Fibroblast of skin of left quadriceps (primary cell): ENCODE measurements at places on chromosomes 1 and 21.

DNA sequence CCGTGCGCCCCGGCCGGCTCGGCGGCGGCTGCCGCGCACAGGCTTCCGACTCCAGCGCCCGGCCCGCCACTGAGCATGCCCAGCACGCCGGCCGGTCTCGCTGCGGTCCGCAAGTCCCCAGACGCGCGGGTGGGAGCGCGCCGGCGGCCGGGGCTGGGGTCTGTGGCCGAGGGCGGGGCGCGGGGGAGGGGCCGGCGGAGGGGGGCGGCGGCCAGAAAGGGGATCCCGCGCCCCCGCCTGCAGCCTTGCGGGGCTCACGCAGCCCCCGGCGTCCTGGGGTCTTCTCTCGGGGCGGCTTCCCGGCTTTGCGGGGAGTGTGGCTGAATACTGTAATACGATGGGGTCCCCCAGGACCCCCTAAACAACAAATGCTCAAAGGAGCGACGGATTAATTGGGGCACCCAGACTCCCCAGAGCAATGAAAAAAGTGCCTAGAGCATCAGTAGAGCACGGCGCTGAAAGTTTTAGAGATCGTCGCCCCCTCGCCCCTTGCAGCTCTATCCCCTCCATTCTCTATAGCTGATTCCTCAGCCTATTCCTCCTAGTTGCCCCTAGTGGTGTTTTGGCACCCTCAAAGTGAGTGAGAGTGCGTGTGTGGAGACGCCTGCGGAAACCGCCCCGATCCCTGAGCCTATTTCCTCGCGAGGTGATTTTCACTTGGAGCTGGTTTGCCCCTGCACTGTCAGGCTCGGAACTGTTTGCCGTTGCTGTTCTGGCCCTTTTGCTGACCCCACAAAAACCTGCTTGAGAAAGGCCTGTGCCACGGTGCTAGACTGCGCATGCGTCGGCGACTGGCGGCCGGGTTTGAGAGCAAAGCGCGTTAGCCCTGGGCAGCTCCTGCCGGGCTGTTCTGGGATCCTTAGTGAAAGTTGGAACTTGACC lies at the start of gene VAV3:
TSS of gene VAV3 (minus strand) at position 71 of the 882 bp plus-strand sequence. CDS start 311 bp downstream, outside the sequence.
- DNase-seq: no peak

- DNase-seq: no peak
Measured at GRCh38 chr21:41598561-41599431, 90.8 kb upstream of the TMPRSS2 start.

GRCh38 chr1:20348326-20348915 lies 57.7 kb downstream of the VWA5B1 start:
- no peak for DNase-seq

DNA sequence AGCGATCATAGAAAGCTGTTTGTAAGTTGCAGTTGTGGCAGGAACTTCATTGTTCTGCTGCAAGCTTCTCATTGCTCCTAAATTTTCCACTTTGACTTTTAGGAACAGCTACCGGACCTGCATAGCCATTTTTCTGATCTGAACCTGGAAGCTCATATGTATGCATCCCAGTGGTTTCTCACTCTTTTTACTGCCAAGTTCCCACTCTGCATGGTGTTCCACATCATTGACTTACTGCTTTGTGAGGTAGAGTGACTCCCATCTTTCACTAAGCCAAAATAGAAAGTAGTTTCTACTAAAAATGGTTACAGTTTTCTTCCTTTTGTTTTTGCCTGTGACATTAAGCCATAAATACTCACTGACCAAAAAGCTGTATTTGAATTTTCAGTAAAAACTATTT lies 254.2 kb downstream of the GPR52 start:
- DNase-seq: no peak

DNA sequence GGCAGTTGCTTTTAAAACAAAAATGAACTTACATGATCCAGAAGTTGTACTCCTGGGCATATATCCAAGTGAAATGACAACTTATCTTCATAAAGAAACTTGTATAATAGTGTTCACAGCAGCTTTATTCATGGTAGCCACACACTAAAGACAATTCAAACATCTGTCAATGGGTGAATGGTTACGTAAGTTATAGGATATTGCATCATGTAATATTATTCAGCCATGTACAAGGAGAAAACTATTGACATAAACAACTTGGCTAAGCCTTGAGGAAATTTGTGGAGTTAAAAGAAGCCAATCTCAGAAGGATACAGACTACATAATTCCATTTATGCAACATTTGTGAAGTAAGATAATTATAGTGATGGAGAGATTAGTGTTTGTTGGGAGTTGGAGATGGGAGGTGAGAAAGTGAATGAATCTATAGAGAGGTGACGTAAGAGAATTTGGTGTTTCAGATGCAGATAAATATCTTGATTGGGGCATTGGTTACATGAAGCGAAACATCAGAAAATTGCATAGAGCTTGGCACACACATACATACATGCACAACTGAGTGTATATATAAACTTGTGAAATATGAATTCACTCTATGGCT lies 49.9 kb upstream of the GRIK1 start:
- DNase-seq: no peak

DNA sequence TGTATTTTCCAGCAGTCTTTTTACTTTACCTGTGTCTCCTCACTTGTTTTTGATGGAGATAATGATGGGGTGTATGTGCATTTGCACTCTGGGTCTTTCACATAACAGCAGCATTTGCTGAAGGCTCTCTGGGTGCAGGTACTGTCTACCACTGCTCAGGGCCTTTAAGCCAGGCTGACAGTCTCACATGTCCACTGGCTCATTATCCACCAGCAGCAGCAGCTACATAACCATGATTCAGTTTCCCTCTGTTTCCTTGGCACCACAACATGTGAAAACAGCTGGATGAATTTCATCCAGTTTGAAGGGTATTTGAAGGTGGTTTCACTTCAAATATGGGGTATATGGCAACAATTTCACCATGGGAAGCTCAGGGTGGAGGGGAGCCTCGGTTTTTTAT lies 41.2 kb upstream of the ROR1 start:
- no peak for DNase-seq

GRCh38 chr1:173505391-173505790 lies 28.3 kb downstream of the PRDX6 start:
- DNase-seq: no peak

DNA sequence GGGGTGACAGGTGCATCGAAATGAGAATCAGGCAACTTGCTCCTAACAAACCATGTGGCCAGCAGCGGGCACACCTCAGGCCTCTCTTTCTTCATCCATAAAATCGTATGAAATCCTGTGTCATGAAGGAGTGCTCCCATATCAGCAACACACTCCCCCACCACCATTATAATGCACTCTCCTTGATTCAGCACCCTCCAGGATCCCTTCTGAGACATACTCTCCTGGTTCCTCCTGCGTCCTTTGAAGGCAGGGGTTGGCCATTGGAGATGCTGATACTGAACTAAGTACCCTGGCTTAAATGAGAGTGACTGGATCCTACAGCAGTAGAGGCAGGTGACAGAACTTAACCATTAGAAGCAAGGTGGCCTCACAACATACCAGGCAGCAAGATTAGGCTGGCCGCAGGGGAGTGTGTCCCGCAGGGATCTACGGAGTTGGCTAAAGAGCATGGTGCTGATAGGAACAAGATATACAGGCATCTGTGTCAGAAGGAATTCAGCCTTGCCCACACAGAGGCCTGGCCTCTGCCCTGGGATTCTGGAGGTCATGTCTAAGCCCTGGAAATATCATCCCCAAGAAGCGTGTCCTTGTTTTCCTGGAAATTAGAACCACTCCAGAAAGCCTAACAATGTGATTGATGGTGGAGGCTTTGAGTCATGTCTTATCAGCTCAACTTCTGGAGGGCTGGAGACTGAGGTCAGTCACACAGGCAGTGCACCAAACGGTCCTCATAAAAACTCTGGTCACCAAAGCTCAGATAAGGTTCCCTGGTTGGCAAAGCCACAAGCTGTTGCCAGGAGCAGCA lies 16.8 kb downstream of the S100A7A start:
- DNase-seq: no peak

DNA sequence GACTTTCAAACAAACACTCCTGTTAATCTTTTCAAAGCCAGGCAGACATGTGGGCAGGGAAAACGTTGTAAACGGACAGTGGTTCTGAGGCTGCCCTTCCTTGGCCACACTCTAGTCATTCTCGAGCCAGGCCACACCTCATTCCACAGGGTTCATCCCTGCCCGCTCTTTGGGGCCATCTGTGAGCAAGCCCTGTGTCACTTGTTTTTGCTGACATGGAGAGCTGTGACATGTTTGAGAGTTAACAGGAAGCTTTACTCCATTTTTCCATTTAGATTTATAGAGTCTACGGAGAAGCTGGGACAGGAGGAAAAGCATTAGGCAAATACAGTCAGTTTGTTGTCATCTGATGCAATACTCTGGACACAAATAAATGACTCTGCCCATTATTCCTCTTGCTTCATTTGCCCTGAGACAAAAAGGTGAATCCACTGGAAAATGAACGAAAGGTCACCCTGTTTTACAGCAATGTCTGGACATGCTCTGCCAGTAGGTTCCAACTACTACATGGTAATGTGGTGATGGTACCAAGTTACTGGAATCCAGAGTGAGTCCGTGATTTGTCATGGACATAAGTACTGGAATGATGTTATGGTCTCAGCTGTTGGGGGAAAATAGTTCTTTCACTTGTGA lies 126.9 kb downstream of the CLIC6 start:
- no peak for DNase-seq

DNA sequence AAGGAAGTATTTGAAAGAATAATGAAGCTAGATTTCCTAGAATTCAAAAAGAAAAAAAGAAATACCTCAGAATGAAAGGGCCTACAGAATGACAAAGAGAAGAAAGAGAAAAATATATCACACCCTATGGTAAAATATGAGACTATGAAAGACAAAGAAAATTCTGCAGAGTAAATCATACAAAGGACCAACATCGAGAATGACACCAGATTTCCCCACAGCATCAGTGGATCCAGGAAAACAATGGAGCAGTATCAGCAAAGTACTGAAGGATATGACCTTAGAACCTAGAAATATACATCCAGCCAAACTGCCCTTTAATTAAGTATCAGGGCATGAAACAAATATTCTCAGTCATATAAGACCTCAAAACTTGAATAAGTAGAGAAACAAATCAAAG lies 21.2 kb upstream of the IFNAR2 start:
- DNase-seq: no peak

GRCh38 chr1:85359874-85360721 lies 83.7 kb upstream of the BCL10 start:
- no peak for DNase-seq

DNA sequence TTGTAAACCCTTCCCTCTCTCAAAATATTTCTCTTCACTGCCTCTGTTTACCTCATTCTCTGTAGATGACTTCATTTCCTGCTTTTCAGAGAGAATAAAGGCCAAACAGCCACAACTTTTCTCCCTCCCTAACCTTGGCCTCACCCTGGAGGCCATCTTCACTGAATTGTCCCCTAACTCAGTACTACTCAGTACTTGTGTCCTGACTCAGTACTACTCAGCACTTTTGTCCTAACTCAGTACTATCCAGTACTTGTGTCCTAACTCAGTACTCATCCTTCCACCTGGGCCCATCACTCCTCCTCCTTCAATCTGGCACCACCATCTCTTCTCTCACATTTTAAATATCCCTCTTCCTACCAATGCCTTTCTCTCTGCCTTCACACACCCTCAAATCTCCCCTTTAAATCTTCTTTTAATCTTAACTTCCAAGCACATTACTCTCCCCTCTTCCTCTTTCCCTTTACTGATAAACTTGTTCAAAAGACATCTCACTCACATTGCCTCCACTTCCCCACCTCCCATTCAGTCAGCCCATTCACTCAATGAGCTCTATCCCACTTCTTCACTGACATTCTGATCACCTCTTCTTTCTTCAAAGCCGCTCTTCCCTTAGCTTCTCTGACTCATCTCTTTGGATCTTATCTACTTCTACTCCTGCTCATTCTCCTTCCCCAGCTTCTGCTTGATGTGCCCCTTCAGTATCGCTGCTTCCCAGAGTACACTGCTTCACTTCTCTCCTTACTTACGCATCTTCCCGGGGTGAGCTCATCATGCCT lies 121.4 kb downstream of the RNF220 start:
- no peak for DNase-seq

- no peak for DNase-seq
Measured at GRCh38 chr1:198326915-198327314, 170.1 kb downstream of the NEK7 start.

DNA sequence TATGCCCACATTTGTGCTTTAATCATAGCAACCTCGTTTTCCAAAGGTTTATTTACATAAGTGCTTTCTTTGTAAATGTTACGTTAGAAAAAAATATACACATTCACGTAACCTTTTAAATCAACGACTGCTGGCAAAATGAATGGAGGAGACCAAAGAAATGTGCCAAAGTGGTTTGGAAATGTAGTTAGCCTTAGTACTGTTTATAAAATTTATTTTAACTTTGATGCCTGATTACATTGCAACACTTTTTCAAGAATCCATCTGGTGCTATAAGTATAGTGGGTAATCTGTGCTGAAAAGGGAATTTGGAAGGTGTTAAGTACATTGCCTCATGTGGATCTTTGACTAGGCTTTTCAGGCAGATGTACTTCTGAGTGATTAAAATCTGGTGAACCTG lies 108.9 kb downstream of the IFI44 start:
- no peak for DNase-seq

DNA sequence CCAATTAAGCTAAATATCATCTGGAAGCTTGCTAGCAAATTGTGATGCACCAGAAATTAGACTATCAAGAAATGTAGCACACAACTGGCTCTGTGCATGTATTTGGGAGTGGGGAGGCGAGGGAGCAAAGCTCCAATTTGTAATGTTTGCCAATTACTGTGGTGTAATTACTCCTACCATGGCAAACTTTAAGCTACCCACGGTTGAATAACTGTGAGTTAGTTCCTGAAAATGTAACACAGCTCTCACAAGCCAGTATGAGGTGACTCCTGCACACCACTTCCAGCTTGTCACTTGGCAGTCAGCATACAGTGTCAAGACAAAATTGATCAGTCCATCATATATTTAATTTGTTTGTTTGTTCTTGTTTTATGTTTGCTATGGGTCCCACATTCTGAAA lies 141.2 kb downstream of the TM2D1 start:
- no peak for DNase-seq

GRCh38 chr1:5424802-5425703 lies 567.2 kb downstream of the NPHP4 start:
- no peak for DNase-seq

DNA sequence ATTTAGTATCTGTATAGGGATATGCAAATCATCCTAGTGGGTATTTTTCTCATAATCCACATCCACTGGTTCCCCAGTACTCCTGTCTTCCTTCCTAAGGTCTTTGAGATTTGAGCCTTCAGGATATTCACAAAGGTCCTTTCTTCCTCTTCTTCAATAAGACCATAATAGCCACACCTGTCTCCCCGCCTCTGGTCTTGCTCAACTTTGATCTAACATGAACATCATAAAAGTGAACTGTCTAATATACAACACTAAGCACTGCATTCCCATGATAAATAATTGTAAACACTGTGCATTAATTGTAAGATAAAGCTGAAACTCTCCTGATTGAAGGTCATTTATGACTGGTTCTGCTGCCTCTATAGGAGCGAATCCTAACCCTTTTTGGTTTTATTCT lies 184.6 kb downstream of the DENND1B start:
- DNase-seq: no peak

GRCh38 chr1:179575497-179576314 lies at the start of gene NPHS2:
NPHS2 (minus strand) TSS chr1:179575948; CDS start chr1:179575864, 84 bp downstream.
- no peak for DNase-seq

GRCh38 chr1:151311589-151312331 lies 15.5 kb downstream of the PI4KB start:
- peak; percentile 94 for DNase-seq
